ENCODE measurements at places on chromosomes 2 and 18.

DNA sequence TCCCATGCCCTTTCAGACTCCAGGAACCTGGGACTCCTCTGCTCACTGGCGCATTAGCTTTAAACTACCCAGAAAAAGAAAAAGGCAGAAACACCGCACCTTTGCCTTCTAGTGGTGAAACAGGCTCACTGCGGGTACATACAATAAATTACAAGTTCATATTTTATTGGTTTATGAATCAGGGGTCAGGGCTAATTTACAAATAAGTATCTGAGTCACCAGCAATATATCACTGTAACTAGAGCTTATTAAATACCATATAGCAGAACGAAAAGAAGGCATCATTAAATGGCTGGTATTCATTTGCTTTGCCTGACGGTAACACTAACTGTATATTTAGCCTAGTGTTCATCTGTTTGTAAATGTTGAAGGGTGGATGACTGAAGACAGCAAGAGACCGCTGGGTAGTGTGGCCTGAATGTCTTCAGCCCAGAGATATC is 26.9 kb upstream of the DTNB start:
- no peak for DNase-seq

- no peak for DNase-seq
Observed at GRCh38 chr2:19299032-19299431, 59.4 kb downstream of the OSR1 start.

DNA sequence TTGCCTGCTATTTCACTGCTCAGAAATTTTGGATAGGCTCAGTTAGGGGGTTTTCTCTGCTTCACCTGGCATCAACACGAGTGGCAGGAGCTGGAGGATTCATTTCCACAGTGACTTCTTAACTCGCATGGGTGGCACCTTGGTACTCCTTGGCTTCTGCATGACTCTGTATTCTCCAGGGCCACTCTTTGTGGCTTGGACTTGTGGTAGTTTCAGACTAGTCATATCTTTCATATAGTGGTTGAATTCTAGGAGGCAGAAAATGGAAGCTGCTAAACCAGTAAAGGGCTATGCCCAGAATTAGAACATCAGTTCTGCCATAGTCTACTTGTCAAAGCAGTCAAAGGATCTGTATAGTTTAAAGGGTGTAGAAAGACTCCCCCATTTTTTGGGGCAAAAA is 6.8 kb downstream of the MAIP1 start:
- DNase-seq, result no peak

GRCh38 chr2:170044751-170045478 is 133.0 kb upstream of the MYO3B start:
- DNase-seq, result no peak

DNA sequence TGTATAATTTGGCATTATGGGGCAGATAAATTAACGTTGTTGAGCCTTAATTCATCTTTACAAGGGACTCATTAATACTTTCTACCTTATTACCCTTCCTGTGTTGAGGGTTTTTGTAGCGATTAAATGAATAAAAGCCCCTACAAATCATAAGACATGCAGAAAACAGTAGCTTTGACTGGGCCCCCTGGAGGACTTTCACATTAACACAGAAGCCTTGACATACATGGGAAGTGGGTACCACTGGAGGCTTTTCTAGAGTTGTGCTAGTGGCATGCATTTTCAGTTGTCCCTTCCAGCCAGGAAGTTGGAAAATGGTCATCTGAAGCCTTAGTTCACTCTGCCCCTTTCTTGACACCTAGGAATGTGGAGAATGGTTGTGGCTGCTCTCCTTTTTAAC is 30.2 kb downstream of the MTA3 start:
- no peak for DNase-seq

- DNase-seq, result no peak
Observed at GRCh38 chr2:236208019-236208926, 40.1 kb upstream of the GBX2 start.

DNA sequence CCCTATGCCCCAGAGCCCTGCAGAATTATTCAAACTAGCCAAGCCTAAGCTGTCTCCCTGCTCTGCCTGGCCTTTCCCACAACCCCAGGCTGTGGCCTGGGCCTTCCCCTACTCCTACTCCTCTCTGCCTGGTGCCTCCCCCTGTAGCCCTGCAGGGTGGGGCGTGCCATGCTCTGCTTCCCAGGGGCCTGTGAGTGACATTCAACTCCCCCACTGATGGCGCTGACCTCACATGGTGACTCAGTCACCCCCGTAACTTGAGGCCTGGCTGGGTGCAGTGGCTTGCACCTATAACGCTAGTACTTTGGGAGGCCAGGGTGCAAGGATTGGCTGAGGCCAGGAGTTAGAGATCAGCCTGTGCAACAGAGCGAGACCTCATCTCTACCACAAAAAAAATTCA is 60.6 kb downstream of the KIF1A start:
- no peak for DNase-seq

DNA sequence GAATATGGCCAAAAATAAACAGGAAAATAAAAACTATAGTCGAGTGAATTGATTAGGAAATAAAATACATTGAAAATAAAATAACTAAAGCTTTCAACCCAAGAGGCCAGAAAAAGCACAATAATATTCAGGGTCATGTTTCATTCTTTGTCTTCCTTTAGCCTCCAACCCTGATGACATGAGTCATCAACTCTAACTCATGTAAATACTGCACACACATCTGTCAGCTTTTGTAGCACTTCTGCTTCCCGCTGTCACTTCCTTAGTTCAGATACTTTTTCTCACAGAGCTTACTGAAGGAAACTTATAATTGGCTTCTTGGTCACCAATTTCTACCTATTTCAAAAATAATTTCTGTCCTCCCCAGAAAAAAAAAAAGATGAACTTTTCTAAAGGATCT is 112.8 kb downstream of the UPP2 start:
- no peak for DNase-seq

- DNase-seq, result no peak
Observed at GRCh38 chr2:25310965-25311864, 30.5 kb downstream of the DNMT3A start.

GRCh38 chr2:27681841-27682240 is 18.2 kb downstream of the SLC4A1AP start:
- no peak for DNase-seq

DNA sequence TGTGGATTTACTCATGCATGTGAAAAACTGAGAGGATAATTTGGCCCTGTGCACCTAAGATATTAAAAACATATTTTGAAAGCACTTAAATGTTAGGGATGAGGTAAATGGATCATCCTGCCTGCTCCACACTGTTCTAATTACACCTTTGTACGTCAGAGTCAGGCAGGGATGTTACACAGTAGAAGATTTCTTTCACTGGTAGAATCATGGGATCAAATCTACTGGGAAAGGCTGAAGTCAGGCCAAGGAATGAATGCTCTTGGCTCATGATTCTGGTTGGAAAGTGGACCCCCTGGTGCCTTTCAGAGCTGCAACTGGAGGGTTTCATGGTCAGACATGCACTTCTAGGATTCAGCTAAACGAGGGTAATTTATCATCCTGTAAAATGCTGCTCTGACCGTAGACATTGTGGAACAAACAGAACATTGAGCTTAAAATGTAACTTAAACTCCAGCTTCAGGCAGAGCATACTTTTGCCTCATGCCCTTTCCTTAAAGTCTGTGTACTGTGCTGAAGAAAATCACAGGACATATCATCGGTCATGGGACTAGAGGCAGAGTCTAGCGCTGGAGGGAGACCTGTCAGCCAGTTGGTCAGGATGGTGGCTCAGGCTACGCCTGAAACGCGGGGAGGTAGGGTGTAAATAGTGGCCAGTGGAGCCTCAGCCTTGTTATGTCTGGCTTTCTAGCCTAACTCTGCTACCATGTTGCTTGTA is 4.9 kb downstream of the KCNE4 start:
- no peak for DNase-seq

DNA sequence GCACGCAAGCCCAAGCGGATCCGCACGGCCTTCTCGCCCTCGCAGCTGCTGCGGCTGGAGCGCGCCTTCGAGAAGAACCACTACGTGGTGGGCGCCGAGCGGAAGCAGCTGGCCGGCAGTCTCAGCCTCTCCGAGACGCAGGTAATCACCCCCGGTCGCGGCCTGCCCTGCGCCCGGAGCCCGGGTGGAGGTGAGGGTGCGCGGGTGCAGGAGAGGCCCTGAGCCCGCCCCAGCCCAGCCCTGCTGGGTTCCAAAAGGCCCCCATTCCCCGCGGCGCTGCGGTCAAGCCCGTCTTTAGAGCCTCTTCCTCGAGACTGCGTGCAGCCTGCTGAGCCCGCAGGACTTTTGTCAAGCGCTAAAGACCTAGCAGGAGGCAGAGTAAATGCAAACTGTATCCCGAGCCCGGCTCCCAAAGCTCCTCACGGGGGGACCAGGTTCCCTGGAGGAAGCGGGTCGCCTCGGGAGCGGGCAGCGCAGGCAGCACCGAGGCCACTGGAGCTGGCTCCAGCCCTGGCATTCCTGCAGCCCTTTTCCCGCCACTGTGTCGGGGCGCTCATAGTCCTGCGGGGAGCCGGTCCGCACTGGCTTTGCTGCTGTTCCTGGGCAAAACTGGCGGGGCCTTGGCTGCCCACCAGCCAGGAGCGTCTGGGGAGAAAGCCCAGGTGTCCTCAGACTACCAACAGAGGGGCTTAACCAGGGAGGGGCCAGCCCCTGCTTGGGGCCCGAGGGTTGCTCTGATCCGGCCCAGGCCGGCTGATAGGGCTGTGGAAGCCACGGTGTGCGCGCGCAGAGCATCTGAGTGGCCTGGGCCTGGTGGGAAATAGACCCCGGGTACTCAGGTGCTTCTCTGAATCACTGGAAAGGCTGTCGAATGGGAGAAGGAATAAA is 7.3 kb downstream of the EMX1 start:
- no peak for DNase-seq

DNA sequence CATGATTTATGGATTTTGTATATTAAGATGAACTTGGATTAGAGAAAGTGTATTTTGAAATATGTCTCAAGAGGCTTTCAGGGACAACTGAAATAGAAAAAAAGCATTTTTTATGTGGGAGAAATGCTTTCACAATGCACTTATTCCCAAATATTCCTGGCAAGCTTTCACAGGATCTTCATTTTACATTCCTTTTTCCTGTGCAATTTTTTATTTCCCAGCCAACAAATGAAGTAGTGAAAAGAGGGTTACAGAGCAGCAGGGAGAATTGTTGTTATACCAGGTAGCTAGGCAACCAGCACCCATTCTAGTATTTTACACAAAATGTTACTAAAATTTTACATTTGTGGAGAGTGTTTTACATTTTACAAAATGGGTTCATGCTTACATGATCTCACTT is 167.0 kb upstream of the RPRM start:
- DNase-seq, result no peak

- no peak for DNase-seq
Observed at GRCh38 chr2:59947209-59947608, 606.2 kb downstream of the BCL11A start.
